ENCODE measurements at places on chromosomes 16 and 17. TPM values are rescaled to one million over a fixed set of nuclear protein-coding genes. Genes with fewer than 3 reads are reported as not detected.

- no peak for DNase-seq
Measured at GRCh38 chr16:56093055-56093454, 98.2 kb upstream of the GNAO1 start.

DNA sequence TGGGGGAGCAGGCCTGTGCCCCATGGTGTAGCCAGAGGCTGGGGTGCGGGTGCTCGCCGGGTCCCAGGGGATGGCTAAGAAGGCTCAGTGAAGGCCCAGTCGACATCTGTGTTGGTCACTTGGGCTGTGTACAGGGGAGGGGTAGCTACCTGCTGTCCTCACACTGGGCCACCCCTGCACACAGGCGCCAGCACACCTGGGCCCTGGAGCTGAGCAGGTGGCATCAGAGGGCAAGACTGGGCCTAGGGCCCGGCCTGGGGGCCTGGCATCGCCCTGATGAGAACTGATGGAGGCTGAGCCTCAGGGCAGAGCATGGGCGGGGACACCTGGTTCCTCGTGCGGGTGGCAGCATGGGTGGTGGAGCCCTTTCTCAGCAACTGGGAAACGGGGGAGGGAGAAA lies 870 bp upstream of the CTRB2 start:
- no peak for DNase-seq

DNA sequence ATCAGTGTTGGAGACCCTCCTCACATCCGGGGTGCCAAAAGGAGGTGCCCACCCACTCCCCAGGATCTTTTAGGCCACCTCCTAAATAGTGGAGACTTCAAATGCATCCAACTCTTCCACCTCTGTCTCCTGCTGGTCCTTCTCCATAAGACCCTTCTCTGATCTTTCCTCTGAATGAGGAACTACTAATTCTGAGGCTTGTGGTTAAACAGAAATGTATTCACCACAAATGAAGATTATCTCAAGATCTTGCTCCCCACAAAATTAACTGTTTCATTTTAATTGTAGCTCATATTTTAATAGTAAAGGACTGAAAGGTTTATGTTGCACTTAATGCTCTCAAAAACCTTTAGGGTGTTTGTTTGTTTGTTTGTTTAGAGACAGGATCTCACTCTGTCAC lies 34.1 kb downstream of the TLE7 start:
- DNase-seq = no peak

- peak; percentile 37 for DNase-seq
Measured at GRCh38 chr17:41518789-41519449, at the start of gene KRT15. KRT15 (minus strand) TSS chr17:41518890; CDS start chr17:41518827, 63 bp downstream.

DNA sequence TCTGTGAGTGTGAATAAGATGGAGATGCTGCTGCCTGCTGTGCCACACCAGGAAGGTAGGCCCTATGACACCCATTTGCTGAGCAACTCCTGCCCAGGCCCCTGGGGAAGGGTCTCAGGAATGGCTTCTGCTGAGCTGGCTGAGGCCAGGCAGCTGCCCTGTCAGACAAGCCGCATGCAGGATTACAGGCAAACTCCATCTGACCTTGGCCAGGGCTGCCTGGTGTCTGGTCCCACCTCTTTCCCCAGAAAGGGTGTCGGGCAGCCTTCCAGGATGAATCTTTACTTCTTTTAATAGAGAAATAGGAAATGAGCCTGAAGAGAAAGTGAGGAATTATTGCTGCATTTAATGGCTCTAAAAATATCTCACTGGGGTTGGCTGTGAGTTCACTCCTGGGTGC lies 182.5 kb downstream of the IRX5 start:
- DNase-seq = no peak

DNA sequence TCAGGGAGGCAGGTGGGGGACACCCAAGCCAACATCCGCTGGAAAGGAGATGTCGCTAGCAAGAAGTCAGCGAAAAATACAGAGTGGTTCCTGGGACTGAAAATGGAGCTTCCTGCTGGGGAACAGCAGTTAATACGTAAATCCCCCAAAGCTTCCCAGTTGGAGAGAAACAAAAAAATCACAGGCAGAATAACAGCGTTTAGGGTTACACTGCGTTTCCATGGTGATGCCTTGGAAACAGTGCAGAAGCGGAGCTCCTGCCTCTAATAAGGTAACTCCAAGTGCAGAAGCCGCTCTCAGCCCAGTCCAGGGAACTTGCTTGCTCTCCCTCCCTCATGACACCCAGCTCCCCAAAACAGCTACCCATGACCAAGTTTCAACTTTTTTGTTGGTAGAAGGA lies 73.4 kb downstream of the PLD6 start:
- no peak for DNase-seq

DNA sequence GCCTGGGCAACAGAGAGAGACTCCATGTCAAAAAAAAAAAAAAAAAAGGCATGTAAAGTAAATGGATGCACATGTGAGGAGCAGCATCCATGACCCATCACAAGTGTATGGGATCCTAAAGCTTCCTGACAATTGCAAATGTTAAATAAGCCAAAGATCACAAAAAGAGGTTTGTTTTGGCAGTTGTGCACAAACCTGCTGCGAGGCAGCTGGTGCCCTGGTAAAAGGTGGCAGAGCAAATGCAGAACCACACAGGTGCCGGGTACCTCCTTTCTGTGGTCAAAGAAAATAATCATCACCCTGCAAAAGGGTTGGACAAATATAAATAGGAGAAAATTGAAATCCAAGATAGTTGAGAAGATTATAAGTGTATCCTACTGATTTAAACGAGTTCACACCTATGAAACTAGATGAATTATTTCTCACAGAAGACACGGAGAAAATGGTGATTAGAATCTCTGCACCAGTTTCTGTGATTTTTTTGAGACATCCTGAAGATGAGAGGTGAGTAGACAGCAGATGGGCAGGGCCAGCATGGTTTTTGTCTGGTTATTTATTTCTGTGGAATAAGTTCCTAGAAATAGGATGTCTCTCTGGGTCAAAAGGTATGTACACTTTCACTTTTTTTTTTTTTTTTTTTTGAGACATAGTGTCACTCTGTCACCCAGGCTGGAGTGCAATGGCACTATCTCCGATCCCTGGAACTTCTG lies 291.3 kb downstream of the CDH13 start:
- no peak for DNase-seq

DNA sequence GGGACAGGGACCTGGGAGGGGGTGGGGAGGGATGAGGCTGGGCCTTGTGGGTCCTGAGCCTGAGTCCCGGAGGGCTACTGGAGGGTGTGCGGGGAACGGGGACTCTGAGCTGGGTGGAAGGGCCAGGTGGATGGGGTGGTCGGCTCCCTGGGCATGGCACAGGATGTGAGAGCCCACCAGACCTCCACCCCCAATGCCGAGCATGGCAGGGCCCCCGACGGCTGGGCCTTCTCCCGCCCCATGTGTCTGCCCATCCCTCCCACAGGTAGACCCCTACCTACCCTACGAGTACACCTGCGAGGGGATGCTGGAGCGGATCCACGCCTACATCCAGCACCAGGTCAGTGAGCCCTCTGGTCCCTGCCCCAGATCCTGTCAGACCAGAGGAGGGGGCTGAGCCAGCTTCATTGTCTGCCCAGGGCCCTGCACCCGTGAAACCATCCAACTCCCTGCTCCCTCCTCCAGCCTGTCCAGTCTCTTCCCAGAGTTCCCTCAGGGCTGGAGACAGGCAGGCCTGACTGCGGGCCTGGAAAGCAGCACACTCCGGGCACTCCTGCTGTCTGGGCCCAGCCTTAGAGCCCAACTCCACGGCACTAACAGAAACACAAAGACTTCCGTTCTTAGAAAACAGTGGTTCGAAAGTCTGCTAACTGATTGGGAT lies 78.0 kb downstream of the MGAT5B start:
- no peak for DNase-seq

- DNase-seq = no peak
Measured at GRCh38 chr17:39924691-39925055, 2.7 kb downstream of the ORMDL3 start.

GRCh38 chr17:62931101-62931500 lies 34.9 kb upstream of the TANC2 start:
- DNase-seq = peak; percentile 25

DNA sequence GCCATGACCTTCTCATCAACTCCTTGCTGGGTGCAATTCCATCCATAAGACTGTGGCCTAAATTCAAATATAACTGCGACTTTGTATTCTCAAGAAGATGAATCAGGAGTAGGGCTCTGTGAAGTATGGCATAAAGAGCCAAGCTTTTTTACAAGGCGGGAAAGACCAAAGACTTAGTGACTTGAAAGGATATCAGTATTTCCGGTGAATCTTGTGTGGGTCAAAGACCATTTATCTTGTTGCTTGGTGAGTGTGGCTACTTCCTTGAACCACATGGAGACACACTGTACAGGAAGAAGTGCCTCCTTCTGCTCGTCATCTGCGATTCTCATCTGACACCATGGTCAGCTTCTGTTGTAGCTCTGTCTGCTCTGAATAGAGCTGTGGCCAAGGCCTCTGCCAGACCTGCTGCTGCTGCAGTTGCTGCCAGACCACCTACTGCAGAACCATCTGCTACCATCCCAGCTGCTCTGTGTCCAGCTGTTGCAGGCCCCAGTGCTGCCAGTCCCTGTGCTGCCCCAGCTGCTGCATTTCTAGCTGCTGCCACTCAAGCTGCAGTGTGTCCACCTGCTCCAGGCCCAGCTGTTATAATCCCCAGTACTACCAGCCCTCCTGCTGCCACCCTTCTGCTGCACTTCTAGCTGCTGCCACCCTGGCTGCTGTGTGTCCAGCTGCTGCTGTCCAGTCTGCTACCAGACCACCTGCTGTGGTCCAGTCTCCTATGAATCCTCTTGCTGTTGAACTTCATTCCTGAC lies 6.1 kb upstream of the KRTAP2-4 start:
- DNase-seq = peak; percentile 96

DNA sequence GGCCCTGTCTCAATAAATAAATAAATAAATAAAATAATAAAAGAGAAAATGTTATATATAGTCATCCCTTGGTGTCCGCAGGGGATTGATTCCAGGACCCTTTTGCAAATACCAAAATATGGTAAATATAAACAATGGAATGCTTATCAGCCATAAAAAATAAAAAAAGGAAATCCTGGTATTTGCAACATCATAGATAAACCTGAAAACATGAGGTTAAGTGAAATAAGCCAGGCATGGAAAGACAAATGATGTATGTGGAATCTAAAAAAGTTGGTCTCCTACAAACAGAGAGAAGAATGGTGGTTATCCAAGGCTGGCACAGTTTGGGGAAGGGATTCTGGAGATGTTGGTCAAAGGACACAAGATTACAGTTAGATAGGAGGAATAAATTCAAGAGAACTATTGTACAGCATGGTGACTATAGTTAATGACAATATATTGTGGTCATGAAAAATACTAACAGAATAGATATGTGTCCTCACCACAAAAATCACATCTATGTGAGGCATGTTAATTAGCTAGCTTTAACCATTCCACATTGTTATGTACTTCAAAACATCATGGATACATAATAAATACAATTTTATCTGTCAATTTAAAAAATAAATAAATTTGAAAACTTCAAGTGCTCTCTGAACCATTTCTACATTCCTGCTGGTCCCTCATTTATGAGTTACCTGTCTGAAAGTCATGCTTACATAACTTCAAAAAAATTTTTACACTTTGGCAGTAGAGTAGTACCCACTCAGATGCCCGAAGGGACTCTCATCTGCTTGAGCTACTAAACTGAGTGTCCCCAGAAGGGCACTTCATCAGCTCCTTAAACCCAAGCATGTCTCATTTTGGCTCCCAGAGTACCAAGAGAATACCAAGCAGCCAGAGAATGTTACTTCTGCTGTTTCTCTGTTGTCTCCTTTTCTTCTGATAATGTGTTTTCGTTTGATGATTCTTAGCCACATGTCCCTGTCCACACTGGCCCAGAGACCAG lies 26.6 kb downstream of the N4BP1 start:
- peak; percentile 31 for DNase-seq

DNA sequence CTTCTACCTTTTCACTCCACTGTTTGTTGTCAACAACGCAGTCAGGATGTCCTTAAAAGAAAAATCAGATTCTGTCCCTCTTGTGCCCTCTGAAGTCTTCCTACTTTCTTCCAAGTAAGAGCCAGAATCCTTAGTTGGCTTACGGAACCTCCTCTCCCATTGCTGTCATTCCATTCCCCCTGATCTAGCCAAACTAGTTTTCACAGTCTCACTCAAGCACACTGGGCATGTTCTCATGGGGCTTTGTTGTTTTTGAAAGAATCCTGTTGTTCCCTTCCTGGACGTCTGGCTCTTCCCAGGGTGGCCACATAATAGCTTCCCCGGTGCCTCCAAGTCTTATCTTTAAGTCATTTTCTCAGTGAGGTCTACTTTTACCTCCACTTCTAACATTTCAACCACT lies 158.6 kb upstream of the ELAC2 start:
- no peak for DNase-seq

DNA sequence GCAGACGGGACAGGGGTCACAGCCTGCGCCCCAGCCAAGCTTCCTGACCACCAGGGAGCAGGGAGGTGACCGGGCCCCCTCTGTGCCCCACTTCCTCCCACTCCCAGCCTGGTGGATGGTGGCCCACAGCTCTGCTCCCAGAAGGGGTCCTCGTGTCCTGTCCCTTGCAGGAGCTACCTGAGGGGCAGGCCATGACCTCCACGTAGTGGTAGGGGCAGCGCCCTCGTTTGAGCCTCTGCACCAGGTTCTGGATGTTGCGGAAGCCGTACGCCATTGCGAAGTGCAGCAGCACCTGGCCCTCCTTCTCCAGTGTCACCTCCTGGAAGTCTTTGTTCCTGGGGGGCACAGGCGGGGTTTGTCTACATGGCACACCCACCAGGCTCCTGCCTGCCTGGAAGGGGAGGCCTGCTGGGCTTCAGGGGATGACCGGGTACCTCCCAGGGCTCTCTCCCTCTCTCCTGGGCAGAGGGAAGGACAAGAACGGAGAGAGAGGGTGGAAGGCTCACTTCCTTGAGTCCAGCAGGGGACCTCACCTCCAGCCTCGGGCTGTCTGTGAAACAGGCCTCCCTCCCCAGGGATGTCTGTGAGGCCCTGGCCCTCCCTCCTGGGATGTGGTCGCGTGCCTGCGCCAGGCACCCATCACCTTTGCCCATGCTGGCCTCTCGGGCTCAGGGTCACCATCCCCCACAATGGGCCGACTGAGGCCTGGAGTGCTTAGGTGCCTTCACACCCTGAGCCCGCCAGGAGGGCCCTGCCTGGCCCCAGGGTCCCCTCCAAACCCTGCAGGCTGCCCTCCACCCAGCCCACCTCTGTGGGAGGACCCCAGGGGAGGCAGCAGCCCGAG lies 4.0 kb downstream of the HAGHL start:
- DNase-seq = no peak

GRCh38 chr17:80866050-80866793 lies 125.4 kb upstream of the CHMP6 start:
- peak; percentile 62 for DNase-seq

Gene MAPK7
- total RNA-seq = 19.6 TPM

Gene CHD9NB
- 1.8 TPM for total RNA-seq

Gene ABCC6
- total RNA-seq = not detected

Gene ADAP2
- 0.75 TPM for total RNA-seq

Gene OTOP2
- total RNA-seq = not detected

Gene CORO7
- total RNA-seq = 34.8 TPM

Gene KRTAP4-5
- total RNA-seq = not detected

Data from LHCN-M2 (cell line).